T-helper 2 cell (primary cell): ENCODE measurements at places on chromosomes 5 and 9.

GRCh38 chr9:76562511-76562911 is 103.5 kb downstream of the GCNT1 start:
- DNase-seq: no peak

GRCh38 chr5:1662559-1663085 is 137.0 kb downstream of the MRPL36 start:
- DNase-seq: no peak

DNA sequence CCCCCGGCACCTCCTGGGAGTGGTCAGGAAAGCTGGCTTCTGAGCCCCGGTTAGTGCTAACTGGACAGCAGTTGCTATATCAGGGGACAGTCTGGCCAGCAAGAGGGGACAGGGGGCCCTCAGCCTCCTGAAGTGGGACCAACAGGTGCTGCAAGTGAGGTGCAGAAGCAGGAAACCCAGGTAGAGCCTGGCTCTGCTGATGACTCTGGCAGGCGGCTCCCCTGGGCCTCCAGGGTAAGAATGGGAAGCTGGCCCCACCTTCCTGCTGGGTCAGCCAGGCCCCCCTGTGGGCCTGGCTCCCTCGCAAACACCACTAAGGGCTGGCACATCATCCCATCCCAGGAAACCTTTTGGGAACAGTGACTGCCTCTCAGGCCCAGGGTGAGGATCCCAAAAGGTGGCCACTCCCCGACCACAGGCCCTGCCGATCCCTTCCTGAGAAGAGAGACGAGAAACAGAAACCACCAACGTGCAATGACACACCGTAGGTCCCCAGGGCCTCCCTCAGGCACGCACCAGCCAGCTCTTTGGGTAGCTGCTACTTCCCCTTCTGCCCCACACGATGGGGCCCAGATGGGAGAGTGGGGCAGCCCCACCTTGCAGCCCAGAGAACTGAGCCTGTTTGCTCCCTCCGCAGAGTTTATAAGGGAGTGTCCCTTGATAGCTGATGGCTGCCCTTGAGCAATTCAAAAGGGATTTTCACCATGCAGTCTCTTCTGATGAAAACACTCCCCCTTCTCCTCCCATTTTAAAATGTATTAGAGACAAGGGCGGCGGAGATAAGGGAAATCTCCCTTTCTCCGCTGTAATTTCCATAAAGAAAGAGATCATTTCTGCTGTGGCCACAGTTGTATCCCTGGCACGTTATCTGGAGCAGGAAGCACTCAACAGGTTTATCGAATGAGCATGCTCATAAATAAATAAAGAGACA is 76.8 kb downstream of the STK10 start:
- peak; percentile 71 for DNase-seq

- DNase-seq: no peak
These were observed 46.4 kb upstream of the KDM4C start for GRCh38 chr9:6711403-6711802.

DNA sequence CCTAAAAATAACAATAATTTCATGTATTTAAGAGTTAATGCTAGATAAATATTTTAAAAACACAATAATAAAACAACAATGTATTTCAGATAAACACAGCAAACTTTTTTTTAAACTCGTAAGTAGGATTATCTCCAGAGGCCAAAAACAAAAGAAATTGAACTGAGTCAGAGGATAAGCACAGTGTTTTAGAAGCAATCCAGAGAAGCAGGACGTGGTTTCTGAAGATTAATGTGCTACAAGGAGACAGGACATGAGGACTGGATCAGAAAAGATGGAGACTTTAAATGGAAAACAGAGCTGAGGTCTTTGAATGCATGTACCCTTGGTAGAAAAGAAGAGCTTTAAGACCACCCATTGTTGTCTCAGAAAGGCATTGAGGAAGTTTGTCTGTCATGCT is 491.2 kb upstream of the TLE4 start:
- no peak for DNase-seq

DNA sequence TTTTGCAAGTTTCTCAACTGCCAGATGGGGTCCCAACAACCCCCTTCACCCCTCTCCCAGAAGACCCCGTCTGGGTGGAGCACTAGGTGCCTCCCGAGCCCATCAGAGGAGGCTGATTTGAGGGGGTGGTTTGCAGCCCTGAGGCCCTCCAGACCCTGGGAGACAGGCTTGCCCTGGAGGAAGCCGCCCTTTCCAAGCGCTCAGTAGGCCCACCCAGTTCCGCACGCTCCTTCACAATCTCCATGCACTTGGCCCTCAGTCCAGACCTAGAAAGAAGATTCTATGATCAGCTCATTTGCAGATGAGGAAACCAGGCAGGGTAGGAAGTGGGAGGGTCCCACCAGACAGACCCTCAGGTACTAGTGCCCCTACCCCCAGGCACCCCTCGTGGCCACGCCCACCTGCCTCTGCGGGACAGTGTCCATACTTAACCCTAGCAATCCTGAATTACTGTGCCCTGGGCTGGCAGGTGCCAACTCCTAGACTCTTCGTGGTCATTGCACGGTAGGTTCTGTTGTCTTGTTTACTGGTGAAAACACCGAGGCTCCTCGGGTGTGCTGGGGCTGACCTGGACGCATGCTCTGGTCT is 22.3 kb downstream of the OR2V1 start:
- DNase-seq: no peak

GRCh38 chr9:18542837-18543405 is 69.0 kb downstream of the ADAMTSL1 start:
- DNase-seq: no peak

- no peak for DNase-seq
These were observed 800 bp upstream of the KCNN2 start for GRCh38 chr5:114360816-114361723.

GRCh38 chr5:93512799-93513198 is 68.2 kb downstream of the NR2F1-AS1 start:
- DNase-seq: no peak

- no peak for DNase-seq
These were observed 66.5 kb downstream of the SECISBP2 start for GRCh38 chr9:89384783-89385182.

- no peak for DNase-seq
These were observed 91.2 kb upstream of the CHD1 start for GRCh38 chr5:99019812-99020697.

DNA sequence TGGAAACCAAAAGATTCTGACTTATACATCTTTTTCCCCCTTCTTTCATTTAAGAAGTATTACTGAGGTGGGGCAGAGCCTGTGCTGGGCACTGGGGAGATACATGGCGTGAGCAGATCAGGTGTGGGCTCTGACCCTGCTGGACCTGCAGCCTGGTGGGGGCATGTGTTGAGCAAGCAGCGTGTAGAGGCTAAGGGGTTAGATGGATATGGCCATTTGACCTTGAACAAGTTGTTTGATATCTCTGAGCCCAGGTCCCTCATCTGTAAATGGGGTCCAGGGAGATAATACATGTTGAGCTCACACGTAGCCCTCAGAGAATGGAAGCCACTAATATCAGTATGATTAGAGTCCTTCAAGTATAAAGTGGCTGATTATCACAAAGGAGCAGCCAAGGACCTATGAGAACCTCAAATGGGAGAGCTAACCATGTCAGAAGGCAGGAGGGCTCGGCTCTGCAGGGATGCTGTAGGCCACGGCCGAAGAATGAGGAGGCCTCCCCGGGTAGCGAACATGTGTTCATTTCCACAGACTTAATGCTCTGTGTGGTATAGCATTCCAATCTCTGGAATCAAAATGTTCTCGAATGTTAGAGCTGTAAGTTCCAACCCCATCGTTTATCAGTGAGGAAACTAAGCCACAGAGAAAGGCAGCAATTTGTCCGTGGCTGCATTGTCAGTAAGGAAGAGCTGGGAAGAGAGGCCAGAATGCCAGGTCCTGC is 15.4 kb upstream of the ANGPTL2 start:
- DNase-seq: no peak

GRCh38 chr9:80070071-80070742 is 498.4 kb downstream of the TLE4 start:
- no peak for DNase-seq

GRCh38 chr9:133135146-133135745 is 14.2 kb upstream of the RALGDS start:
- no peak for DNase-seq

GRCh38 chr5:8059337-8059736 is 190.4 kb downstream of the MTRR start:
- DNase-seq: no peak

GRCh38 chr5:89988998-89989655 is 420.4 kb downstream of the CETN3 start:
- no peak for DNase-seq

GRCh38 chr9:120306561-120306960 is 273.4 kb downstream of the CDK5RAP2 start:
- DNase-seq: no peak

- no peak for DNase-seq
These were observed 9.2 kb upstream of the ISL1 start for GRCh38 chr5:51373880-51374523.

DNA sequence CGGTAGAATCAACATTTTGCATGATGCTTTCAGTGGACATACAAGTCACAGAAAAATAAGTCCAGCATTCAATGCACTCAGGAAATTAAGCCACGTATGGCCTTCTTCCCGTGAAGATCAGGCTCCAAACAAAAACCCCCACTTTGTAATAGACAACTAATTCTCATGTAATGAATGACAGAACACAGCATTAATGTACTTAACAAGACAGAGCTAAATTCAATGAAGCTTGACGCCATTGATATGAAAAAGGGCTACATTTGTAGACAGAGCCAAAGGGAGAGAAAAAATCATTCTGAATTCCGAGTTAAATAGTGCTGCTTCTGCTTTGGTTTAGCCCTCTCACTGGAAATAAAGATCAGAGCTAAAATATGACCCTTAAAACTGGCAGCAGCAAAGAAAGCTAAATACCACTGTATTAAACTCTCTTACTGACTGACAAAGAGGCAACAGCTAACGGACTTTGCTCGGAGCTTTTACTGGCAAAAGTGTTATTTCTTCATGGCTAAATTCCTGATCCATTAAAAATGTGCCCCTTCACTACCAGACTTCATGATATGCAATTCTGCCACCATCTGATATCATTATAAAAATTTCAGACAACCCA is 250.5 kb downstream of the BNC2 start:
- DNase-seq: no peak

DNA sequence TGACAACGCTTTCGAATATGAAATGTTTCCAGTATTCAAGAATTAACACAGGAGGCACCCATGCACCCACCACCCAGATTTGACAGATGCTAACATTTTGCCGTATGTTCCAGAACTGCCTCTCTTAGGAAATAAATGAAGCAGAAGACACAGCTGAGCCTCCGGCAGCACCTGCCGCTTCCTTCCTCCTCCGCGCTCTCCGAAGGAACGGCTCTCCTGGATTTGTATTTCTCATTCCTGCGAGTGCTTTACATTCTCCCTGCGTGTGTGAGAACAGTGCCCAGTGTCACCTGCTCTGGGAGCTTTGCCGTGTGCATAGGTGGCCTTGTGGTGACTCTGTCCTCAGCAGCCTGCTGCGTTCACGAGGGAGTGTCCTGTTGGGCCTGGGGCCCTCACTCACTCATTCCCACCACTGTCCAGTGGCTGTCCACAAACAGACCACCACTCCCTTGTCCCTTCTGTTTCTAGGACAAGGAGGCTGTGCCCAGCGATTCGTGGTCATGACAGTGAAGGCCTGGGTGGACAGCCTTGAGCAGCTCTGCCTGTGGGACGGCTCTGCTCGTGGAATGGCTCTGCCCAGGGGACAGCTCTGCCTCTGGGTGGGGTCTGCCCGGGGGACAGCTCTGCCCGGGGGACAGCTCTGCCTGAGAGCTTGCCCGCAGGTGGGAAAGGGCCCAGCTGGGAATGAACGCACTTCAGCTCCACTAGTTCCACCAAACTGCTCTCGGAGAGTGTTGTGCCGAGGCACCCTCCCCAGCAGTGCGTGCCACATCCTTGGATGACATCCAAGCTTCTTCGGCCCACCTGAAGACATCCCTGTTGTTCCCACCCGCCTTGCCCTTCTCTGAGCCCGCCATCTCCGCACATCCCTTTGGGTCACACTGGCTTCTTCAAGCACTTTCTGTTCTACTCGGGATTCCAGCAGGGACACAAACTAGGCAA is 170.5 kb upstream of the PPP1R26 start:
- DNase-seq: no peak

GRCh38 chr9:107540164-107540561 is 50.6 kb upstream of the KLF4 start:
- DNase-seq: no peak

DNA sequence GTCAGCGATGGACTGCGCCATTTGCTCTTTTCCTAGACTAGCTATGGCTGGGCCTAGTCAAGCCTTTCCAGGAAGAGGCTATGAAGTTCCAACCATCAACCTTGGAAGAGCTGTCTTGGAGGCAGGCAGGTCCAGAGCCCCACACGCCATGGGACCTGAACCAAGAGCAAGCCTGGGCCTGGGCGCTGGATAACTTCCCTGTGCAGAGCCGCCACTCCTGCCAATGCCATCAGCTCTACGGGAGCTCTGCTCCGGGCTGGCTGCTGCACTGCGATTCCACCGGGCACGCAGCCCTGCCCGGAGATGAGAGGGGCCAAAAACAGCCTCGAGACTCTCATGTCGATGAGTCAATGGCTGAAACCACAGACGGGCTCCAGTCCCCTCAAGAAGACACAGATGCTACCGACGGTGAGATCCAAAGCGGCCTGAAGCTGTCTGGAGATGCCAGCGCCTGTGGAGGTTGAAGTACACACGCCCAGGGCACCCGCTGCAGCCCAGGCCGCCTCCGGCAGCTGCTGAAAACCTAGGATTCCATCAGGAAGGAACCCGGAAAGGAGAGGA is 103.7 kb upstream of the SELENOP start:
- no peak for DNase-seq

DNA sequence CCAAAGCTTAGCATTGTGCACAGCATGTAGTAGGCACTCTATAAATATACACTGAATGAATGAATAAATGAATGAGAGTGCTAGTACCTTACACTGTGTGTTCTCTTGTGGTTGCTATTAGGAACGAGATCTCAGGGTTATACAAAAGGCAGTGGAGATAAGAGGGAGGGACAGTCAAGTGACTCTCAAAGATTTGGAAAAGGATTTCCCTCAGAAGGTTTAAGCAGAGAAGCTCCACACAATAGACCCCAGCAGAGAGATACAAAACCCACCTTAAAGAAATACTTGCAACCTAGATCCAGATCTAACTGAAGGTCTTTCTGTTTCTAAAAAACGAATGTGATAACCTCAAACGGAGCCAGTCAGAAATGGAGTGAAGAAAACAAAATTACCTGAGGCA is 11.8 kb upstream of the EFNA5 start:
- DNase-seq: no peak

- no peak for DNase-seq
These were observed 99.4 kb upstream of the SAP30L start for GRCh38 chr5:154346427-154346826.

GRCh38 chr5:1564182-1564748 is 40.5 kb upstream of the LPCAT1 start:
- no peak for DNase-seq

- DNase-seq: no peak
These were observed 9.4 kb upstream of the BOD1 start for GRCh38 chr5:173625673-173626504.
